ENCODE measurements at places on chromosomes 11 and 22. TPM values are rescaled to one million over a fixed set of nuclear protein-coding genes. Genes with fewer than 3 reads are reported as not detected.
A peak's percentile ranks its signal among the peaks of the same experiment; 100 is the strongest.

- no peak overlapping the region for H3K4me3 ChIP-seq
- no peaks in the 10 kb centered on the region for H3K4me1 ChIP-seq
- H3K27me3 ChIP-seq = no peaks in the 10 kb centered on the region
- DNase-seq = no peak
These were observed 73.6 kb upstream of the EIF3M start for GRCh38 chr11:32510039-32510438.

GRCh38 chr11:132234878-132235277 lies 864.5 kb downstream of the NTM start:
- no peak overlapping the region for H3K27ac ChIP-seq
- H3K4me3 ChIP-seq = no peak overlapping the region
- no peak for DNase-seq
- no peaks in the 10 kb centered on the region for H3K4me1 ChIP-seq
- H3K27me3 ChIP-seq = no peaks in the 10 kb centered on the region

- no peak for DNase-seq
- no peaks in the 10 kb centered on the region for H3K36me3 ChIP-seq
- H3K4me1 ChIP-seq = no peaks in the 10 kb centered on the region
- H3K27ac ChIP-seq = no peak overlapping the region
- H3K27me3 ChIP-seq = no peaks in the 10 kb centered on the region
These were observed 25.5 kb downstream of the DKK3 start for GRCh38 chr11:11982975-11983374.

GRCh38 chr22:42016111-42016510 lies 17.5 kb downstream of the WBP2NL start:
- no peak for DNase-seq
- H3K27ac ChIP-seq = no peak overlapping the region
- peaks cover 28% of the 10 kb centered on the region for H3K27me3 ChIP-seq

DNA sequence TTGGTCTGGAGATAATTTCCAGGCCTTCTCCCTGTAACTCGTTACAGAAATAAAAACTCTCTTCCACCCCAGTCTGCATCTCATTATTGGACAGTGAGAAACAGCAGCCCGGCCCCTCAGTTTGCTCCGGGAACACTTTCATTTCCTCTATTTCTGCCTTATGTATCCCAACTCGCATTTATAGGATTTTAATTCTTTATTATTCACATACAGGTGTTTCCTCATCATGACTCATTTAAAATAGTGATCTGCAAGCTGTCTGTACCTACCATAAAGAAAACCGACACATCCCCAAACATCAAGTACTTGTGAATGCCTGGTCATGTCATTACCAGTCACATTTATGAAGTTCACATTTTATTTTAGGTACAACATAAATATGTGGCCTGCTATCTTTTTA lies 42.8 kb downstream of the PIWIL3 start:
- no peaks in the 10 kb centered on the region for H3K36me3 ChIP-seq
- H3K4me3 ChIP-seq = no peak overlapping the region
- no peaks in the 10 kb centered on the region for H3K4me1 ChIP-seq
- H3K27me3 ChIP-seq = peaks cover 24% of the 10 kb centered on the region
- no peak overlapping the region for H3K27ac ChIP-seq
- DNase-seq = no peak

GRCh38 chr11:69131121-69131566 lies 24.6 kb upstream of the SMIM38 start:
- peaks cover 3% of the 10 kb centered on the region for H3K27me3 ChIP-seq
- H3K27ac ChIP-seq = no peak overlapping the region
- H3K4me3 ChIP-seq = no peak overlapping the region
- H3K4me1 ChIP-seq = peaks cover 5% of the 10 kb centered on the region
- DNase-seq = no peak

- H3K27me3 ChIP-seq = no peaks in the 10 kb centered on the region
- no peak overlapping the region for H3K4me3 ChIP-seq
- H3K36me3 ChIP-seq = no peaks in the 10 kb centered on the region
- DNase-seq = no peak
- H3K27ac ChIP-seq = no peak overlapping the region
These were observed 72.2 kb downstream of the KCNQ1 start for GRCh38 chr11:2517016-2517385.

GRCh38 chr11:122032317-122032716 lies 83.7 kb downstream of the BLID start:
- H3K27me3 ChIP-seq = no peaks in the 10 kb centered on the region
- DNase-seq = no peak
- H3K4me1 ChIP-seq = no peaks in the 10 kb centered on the region
- no peak overlapping the region for H3K27ac ChIP-seq
- no peaks in the 10 kb centered on the region for H3K36me3 ChIP-seq

DNA sequence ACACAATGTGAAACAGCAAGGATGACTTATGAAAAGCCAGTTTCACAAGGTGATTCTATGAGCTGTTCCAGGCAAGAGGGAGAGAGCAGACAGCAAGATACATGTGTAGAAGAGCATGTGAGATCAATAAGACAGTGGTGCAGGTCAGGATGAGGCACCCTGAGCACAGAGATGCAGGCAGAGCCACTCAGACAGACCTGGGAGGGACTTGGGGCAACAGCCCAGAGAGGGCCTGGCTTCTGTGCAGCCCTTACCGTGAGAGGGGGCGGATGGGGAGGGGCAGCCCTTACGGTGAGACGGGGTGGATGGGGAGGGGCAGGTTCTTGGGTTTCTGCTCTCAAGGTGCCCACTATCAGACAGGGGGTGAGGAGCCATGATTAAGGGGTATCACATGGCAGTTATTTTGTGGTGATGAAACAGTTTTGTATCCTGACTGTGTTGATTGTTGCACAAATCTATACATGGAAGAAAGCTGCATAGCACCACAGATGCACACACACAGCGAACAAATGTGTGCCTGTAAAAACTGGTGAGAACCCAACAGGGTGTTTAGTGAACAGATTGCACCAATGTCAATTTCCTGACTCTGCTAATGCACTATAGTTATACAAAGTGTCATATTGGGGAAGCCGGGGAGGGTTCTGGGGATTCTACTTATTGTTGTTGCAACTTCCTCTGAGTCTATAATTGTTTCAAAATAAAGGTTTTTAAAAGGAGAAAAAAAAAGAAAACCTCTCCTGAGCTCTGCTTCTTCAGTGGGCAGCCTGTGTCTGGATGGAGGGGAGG lies 5.2 kb upstream of the C22orf42 start:
- no peak overlapping the region for H3K4me3 ChIP-seq
- no peak for DNase-seq
- H3K36me3 ChIP-seq = no peaks in the 10 kb centered on the region
- no peak overlapping the region for H3K27ac ChIP-seq
- H3K27me3 ChIP-seq = peaks cover 11% of the 10 kb centered on the region

GRCh38 chr22:29116397-29117123 lies 43.7 kb downstream of the KREMEN1 start:
- peak overlapping the region; percentile 47 for H3K27ac ChIP-seq
- H3K36me3 ChIP-seq = peaks cover 16% of the 10 kb centered on the region

- no peak overlapping the region for H3K4me3 ChIP-seq
- H3K36me3 ChIP-seq = no peaks in the 10 kb centered on the region
- no peaks in the 10 kb centered on the region for H3K27me3 ChIP-seq
- no peak for DNase-seq
- H3K27ac ChIP-seq = no peak overlapping the region
- no peaks in the 10 kb centered on the region for H3K4me1 ChIP-seq
These were observed 72.0 kb upstream of the ARHGAP32 start for GRCh38 chr11:129264114-129264513.

GRCh38 chr11:12195768-12196167 lies 85.4 kb downstream of the MICAL2 start:
- H3K27me3 ChIP-seq = no peaks in the 10 kb centered on the region
- peak; percentile 80 for DNase-seq
- peak overlapping the region; percentile 84 for H3K4me3 ChIP-seq
- peaks cover 74% of the 10 kb centered on the region for H3K4me1 ChIP-seq

DNA sequence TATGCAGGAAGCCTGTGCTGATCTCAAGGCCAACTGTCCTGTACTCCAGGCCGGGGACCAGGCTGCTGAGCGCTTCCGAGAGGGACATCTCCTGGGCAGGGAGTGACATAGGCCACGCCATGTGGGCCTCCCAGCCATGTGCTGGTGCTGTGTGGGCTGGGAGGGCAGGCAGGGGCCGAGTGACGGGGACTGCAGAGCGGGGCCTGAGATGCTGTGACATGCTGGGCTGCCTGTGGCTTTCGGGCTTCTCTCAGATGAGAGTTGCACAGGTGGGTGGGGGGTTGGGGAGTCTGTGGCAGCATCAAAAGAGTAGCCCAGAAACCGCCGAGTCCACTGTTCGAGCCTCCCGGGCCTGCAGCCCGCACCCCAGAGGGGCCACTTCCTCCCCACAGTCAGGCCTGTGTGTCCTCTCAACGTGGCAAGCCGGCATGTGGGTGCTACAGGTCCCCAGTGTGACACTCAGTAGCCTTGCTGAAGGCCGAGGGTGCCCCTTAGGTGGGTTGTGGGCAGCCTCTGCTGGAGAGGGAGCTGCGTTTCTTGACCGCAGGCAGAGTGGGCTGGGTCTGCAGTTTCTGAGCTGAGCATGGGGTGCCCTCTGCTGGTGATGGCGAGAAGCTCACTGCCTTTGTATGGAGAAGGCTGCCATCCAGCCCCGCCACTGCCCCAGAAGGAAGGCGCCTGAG lies 101.2 kb downstream of the BCR start:
- H3K27ac ChIP-seq = peak overlapping the region; percentile 68
- no peak overlapping the region for H3K4me3 ChIP-seq
- no peaks in the 10 kb centered on the region for H3K27me3 ChIP-seq
- peak; percentile 87 for DNase-seq
- H3K36me3 ChIP-seq = peaks cover 2% of the 10 kb centered on the region

GRCh38 chr22:23495614-23496444 lies 84.3 kb downstream of the IGLL1 start:
- DNase-seq = peak; percentile 68
- no peaks in the 10 kb centered on the region for H3K36me3 ChIP-seq
- peaks cover 5% of the 10 kb centered on the region for H3K27me3 ChIP-seq

DNA sequence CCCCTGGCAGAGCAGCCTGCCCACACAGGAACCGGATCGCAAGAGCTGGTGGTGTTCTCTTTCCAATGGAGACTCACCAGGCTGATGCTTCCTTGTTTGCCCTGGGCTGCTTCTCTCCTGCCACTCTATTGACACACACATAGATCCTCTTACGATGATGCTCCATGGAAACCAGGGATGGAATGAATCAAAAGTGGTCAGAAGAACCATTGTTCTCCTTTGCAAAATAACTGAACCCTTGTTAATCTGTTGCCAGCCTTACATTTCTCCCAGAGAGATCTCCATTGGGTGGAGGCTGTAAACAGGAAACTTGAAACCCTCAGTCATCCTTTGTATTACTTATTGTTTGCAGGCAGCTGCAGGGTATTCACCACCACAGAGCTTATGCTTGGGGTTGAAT lies 24.6 kb upstream of the LDLRAD3 start:
- DNase-seq = no peak
- H3K27me3 ChIP-seq = no peaks in the 10 kb centered on the region
- H3K27ac ChIP-seq = no peak overlapping the region
- H3K4me3 ChIP-seq = no peak overlapping the region

- H3K27me3 ChIP-seq = no peaks in the 10 kb centered on the region
- H3K36me3 ChIP-seq = no peaks in the 10 kb centered on the region
- no peak overlapping the region for H3K27ac ChIP-seq
These were observed 161.3 kb downstream of the MYO18B start for GRCh38 chr22:25903294-25903693.

DNA sequence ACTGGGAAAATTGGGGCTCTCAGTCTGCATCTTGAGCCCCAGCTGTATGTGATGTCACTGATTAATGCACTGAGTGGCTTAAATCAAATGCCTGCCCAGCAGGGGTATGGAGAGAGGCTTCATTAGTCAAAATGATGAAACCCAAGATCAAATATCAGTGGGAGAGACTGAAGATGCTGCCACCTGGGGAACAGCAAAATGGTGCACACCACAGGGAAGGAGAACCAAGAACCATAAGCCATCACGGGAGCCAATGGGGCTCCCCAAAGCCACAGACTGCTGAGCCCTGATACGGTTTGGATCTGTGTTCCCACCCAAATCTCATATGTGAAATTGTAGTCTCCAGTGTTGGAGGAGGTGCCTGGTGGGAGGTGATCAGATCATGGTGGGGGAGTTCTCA lies 85.6 kb downstream of the CTTN start:
- H3K4me3 ChIP-seq = no peak overlapping the region
- no peaks in the 10 kb centered on the region for H3K36me3 ChIP-seq
- DNase-seq = no peak
- H3K4me1 ChIP-seq = no peaks in the 10 kb centered on the region

DNA sequence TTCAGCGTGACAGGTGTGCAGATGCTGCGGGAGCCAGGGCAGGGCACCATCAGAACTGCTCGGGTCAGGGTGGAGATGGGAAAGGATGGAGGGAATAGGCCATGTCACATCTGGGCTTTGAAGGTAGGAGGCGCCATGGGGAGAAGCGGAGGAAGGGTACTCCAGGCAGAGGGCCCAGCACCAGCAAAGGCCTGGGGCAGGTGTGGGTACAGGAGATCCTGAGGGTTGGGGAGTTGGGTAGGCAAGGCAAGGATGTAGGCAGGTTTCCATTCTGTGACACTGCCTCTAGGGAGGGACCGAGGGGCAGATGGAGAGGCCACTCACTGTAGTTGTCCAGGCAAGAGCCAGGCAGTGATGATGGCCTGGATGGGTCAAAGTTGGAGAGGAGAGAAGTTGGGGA lies 8.5 kb downstream of the EMID1 start:
- no peak overlapping the region for H3K4me3 ChIP-seq
- no peaks in the 10 kb centered on the region for H3K4me1 ChIP-seq
- peaks cover 8% of the 10 kb centered on the region for H3K27me3 ChIP-seq
- no peak for DNase-seq

DNA sequence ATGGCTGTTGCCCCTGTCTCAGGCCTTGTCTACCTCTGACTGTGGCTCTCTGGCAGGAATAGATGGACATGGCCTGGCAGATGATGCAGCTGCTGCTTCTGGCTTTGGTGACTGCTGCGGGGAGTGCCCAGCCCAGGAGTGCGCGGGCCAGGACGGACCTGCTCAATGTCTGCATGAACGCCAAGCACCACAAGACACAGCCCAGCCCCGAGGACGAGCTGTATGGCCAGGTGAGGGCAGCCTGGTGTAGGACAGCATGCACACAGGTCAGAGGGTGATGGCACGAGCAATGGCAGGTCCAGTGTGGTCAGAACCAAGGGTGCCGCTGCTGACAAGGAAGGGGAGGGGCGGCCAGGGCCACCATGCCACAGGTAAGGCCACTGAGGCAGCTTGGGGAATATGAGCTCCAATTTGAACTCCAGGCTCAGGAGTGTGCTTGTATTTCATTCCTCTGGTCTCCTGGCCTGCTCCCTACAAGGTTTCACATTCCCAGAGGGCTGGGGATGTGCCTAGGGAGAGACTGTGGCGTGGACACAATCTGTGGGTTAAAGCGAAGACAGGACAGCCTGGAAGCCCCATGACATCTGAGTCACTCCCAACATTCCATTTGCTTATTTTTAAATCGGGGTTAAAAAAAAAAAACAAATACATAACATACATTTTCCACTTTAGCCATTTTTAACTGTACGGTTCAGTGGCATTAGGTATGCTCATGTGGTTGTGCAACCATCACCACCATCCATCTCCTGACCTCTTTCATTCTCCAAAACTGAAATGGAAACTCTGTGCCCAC lies 562 bp downstream of the FOLR3 start:
- peaks cover 10% of the 10 kb centered on the region for H3K27me3 ChIP-seq
- DNase-seq = no peak
- H3K4me1 ChIP-seq = peaks cover 14% of the 10 kb centered on the region
- no peak overlapping the region for H3K4me3 ChIP-seq
- no peak overlapping the region for H3K27ac ChIP-seq

GRCh38 chr11:3161309-3161708 lies 3.8 kb downstream of the OSBPL5 start:
- DNase-seq = no peak
- H3K27me3 ChIP-seq = peaks cover 25% of the 10 kb centered on the region
- H3K27ac ChIP-seq = no peak overlapping the region
- no peak overlapping the region for H3K4me3 ChIP-seq

The KDELR3 gene
- 1.0 TPM for total RNA-seq

The KRTAP5-11 gene
- not detected for total RNA-seq

The CDC42BPG gene
- total RNA-seq = 1.2 TPM

The NLRP6 gene
- 29.7 TPM for total RNA-seq

The CHRNA10 gene
- 3.0 TPM for total RNA-seq

The GGTLC3 gene
- not detected for total RNA-seq

The POU2AF2 gene
- not detected for total RNA-seq

Data from activated CD8-positive, alpha-beta T cell treated with anti-CD3 and anti-CD28 coated beads, Interleukin-2, amount 10 ng/mL, durations not matched to agents 7 days and 5 days (primary cell).